Stimulated activated CD8-positive, alpha-beta memory T cell treated with anti-CD3 and anti-CD28 coated beads, Interleukin-12 subunit alpha, Interleukin-12 subunit beta, amount 100 ng/mL, for 4 hours (primary cell): ENCODE measurements at places on chromosomes 5 and 9.

DNA sequence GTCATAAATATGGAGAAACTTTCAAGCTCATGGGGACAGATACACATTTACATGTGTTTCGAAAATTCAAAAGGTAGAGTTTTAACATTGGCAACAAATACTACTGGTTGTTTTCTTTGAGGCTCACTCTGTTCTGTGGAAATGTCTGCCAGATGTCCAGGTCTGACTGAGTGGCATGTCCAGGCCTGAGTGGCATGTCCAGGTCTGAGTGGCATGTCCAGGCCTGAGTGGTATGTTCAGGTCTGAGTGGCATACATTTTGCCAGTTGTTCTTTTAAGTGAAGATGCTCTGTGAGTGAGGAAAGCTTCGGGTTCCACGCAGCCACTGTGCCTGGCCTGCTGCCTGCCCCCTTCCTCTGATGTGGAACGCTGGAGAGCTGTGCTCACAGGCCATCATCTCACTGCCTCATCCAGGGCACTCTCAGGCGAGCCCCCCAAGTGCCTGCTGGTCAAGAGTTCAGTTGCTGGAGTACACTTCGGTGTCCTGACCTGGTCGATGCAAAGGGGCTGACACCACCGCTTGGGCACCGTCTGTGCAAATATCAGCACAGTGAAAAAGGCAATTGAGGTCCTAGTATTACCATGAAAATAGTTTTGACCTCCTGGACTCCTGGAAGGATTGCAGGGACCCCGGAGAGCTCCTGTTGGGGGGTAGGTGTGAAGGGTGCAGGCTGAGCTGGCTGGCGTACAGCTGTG, 89.9 kb downstream of the EHMT1 start:
- DNase-seq = no peak

GRCh38 chr5:149267241-149267973, 4.3 kb upstream of the AFAP1L1 start:
- no peak for DNase-seq

- DNase-seq = no peak
Observed at GRCh38 chr9:96423322-96423984, 5.3 kb upstream of the ZNF367 start.

- no peak for DNase-seq
Observed at GRCh38 chr9:86912210-86912609, 35.1 kb downstream of the GAS1 start.

DNA sequence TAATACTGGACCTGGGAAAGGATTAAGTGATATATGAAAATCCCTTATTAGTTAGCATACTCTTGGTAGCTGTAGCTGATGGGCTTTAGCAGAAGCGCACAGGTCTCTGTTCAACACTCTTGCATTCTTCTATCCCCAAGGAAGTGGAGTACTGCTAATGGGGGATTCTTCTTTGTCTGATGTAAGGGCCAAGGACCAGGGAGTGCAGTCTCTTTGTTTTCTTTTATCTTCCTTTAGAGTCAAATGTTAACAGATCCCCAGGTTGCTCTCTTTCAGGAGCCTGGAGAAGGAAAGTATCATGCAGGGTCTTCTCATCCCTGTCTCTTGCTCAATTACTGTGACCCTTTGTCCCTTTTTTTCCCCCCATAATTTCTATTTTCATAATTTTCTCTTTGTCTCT, 1146.9 kb upstream of the DMAC1 start:
- DNase-seq = no peak

DNA sequence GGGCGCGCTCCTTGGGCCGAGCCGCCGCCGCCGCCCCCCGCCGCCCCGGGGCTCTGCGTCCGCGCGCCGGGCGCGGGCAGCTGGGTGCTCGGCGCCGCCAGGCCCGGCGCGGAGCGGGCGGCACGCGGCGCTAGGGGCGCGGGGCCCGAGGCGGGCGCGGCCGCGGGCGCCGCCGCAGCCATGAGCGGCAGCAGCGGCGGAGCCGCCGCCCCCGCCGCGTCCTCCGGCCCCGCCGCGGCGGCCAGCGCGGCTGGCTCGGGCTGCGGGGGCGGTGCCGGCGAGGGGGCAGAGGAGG, 351 bp downstream of the TRIO start:
- no peak for DNase-seq

DNA sequence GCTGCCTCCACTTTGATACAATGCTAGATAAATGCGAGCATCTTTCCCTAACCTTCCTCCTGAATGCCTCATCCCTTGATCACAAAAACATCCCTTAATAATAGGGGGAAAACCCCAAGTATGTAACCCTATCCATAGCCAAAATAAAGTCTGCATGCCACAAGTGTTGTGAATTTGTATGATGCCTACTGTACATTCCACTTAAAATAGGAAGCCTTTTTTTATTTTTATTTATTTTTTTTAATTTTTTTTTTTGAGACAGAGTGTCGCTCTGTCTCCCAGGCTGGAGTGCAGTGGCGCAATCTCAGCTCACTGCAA, 207.0 kb downstream of the AOPEP start:
- DNase-seq = no peak

DNA sequence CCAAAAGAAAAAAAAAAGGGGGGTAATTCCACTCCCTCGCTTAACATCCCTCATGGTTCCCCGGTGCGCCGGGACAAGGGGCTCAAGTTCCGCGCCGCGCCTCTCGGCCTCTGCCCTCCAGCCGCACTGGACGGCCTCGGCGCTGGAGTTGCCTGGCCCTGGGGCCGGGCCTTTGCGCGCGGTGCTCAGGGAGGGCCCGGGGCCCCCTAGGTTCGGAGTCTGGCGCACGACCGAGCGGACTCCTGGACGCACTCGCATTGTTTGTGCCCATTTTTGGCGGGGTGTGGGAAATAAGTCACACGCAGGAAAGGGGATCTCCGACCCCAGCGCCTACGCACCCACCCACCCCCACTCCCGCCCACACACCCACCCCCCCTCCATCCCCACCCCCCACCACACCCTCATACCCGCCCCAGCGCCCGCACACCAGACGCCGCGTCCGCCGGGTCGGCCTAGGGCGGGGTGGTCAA, 381 bp downstream of the MED22 start:
- no peak for DNase-seq

GRCh38 chr5:14794583-14795230, 76.9 kb downstream of the ANKH start:
- DNase-seq = no peak

DNA sequence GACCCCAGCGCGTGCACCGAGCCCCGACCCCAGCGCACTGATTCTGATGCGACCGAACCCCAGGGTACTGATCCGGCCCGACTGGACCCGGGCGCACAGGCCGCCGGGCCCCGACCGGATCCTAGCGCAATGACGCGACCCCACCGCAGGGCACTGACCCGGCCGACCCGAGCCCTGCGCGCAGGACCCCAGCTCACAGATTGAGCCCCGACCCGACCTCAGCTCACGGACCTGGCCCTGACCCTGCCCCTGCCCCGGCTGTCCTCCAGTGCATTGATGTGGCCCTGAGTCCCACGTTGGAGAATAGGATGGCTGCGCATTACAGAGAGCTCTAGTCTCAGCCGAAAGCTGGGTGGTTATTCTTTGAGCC, 438 bp downstream of the TRIP13 start:
- DNase-seq = no peak
